ENCODE measurements at places on chromosomes 7 and 10.

DNA sequence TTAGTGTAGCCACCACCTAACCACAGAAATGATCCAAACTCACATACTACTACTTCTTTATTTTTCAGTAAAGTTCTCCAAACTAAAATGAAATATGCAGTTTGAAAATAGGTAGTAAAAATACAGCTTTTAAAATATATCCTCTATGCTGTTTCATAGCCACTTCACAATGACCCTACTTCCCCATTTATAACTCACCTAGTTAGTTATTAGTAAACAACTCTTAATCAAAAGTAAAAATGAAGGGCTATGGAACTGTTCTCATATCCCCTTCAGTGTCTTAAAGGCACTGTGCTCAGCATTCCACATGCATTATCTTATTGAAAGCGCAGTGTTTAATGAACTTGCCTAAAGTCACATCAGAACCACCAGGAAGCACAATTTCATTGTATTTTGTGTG, 43.5 kb downstream of the KMT2C start:
- DNase-seq: no peak

DNA sequence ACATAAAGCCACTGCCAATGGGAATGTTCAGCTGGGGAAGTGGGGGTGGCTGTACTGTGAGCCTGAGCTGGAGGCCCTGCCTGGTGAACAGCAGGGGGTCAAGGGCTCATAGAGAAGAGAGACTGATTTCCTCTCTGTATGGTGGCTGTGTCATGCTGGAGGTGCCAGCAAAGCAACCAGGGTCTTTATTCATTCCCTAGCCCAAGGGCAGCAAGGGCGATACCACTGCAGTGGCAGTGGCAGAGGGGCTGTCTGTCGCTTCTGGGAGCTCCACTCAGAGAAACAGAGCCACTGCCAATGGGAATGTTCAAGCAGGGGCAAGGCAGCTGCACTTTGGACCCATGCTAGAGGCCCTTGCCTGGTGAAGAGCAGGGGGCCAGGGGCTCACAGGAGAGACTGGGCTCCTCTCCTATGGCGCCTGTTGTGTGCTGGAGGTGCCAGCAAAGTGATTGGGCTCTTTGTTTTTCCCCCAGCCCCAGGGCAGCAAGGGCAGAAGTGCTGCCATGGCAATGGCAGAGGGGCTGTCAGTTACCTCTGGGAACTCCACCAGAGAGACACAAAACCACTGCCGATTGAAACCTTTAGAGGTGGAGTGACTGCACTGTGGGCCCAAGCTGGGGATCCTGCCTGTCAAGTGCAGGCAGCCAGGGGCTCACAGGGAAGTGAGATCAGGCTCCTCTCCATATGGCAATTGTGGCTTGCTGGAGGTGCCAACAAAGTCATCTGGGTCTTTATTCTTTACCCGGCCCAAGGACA, 545.1 kb downstream of the SH2D4B start:
- no peak for DNase-seq

DNA sequence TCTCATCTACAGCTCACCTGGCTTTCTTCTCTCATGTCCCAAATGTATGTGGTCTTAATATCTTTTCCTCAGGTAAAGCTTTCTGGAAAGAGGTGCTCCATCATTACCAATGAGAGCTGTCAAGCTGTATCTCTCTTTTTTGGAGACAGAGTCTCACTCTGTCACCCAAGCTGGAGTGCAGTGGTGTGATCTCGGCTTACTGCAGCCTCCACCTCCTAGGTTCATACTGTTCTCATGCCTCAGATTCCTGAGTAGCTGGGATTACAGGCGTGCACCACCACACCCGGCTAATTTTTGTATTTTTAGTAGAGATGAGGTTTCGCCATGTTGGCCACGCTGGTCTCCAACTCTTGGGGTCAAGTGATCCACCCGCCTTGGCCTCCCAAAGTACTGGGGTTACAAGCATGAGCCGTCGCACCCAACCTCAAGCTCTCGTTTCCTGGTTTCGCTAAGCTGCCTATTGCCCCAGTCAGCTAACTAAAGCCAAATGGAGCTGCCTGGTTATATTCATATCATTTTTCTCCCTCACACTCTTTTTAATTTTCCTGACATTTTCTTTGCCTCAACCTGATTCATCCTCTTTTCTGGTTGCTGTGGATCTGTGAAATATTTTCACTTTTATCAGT, 60.5 kb downstream of the SUFU start:
- DNase-seq: no peak

DNA sequence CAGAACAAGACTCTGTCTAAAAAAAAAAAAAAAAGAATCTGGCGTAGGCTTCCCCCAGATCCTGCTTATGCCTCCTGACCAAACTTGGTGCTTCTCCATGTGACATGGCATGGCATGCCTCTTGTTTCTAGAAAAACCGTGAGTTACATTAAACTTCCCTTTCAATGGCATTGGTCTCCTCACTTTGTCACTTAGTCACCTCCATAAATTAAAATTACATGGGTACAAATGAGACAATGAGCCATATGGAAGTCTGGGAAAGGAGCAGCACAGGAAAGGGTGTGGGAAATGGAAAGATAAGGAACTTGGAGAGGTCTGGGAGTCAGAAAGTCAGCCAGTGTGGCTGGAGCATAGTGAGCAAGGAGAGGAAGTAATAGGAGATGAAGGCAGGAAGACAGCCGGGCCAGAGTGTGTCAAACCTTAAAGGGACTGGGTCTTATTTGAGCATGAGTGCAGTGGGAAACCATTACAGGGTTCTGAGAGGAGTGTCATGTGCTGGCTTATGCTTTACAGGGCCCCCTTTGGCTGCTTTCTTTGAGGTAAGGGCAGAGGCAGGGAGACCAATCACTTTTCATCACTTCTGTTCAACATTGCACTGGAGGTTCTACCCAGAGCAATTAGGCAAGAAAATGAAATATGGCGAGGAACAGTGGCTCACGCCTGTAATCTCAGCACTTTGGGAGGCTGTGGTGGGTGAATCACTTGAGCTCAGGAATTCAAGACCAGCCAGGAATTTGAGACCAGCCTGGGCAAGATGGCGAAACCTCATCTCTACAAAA, 21.3 kb upstream of the ZMIZ2 start:
- DNase-seq: no peak

Measured in hematopoietic multipotent progenitor cell treated with erythropoietin and hydrocortisone succinate and interleukin-3 and kit ligand, for 17 days (in vitro differentiated cells).